ENCODE measurements at places on chromosomes 13 and 19. TPM values are rescaled to one million over a fixed set of nuclear protein-coding genes. Genes with fewer than 3 reads are reported as not detected.

DNA sequence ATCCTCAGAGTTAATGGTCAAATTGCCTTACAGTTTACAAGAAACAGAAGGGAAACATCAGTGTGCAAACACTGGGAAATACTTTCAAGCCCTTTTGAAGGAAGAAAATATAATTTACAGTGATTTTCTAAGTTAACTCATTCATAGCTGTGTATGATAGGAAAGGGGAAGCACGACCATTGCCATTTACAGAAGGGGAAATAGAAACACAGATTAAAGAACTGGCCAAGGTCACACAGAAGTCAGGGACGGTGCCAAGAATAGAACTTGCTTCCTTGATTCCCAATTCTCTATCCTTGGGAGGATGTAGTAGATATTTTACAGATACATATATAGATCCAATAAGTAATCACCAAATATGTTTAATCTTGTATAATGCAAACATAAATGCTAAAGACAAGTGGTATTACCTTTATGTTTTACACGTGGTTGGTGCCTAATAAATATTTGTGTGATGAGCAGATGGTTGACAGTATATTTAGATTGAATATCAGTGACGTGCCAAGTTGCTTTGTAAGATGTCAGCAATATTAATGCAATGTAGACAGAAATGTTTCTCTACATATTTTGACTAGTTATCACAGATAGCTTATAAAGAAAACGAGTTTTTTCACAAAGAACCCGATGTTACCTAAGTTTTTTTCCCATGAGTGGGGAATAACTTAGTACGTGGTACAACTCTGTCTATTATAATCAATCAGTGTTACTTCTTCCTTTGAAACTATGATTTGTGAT is 73.1 kb downstream of the FLT1 start:
- no peak for DNase-seq

DNA sequence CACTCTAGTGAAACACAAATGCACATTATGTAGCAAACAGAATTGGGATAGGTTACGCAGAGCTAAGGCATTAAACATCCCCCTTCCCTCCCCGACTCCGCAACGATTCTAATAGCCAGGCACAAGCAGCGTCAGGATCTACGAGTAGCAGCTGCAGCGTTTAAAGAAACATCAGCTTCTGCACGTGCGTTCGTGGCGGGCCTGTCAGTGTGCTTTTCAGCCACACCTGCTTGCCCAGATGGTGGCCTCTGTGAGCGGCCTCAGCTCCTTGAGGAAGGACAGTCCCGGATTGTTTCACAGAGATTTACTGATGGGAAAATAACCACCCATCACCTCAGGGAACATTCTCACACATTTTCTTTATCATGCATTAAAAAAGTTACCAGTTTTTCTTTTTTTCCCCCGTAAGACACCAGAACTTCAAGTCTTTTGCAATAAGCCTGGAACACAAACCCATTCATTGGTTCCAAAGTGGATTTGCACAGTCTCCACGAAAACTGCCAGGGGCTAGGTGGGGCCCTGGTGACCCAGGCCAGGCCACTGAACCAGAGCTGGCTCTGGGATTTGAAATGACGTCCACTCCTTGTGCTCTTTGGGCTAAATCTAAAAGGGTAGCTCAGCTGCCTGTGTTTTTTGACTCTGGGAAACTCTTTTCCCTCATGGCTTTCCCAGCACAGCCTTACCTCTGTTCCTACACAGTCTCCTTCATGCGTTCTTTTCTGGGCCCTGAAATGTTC is 325.5 kb downstream of the KCNRG start:
- no peak for DNase-seq

- DNase-seq = no peak
Measured at GRCh38 chr19:16034180-16034579, 42.1 kb upstream of the TPM4 start.

FCAR gene
- total RNA-seq = not detected

SLC7A10 gene
- total RNA-seq = not detected

KLK14 gene
- total RNA-seq = not detected

- DNase-seq = peak; percentile 86
Measured at GRCh38 chr13:77860507-77860981, 58.1 kb downstream of the EDNRB start.

GRCh38 chr19:42109896-42110295 is 22.4 kb downstream of the POU2F2 start:
- no peak for DNase-seq

GRCh38 chr13:33245505-33246158 is 39.9 kb downstream of the STARD13 start:
- DNase-seq = no peak

PLPPR3 gene
- total RNA-seq = 0.87 TPM

DNA sequence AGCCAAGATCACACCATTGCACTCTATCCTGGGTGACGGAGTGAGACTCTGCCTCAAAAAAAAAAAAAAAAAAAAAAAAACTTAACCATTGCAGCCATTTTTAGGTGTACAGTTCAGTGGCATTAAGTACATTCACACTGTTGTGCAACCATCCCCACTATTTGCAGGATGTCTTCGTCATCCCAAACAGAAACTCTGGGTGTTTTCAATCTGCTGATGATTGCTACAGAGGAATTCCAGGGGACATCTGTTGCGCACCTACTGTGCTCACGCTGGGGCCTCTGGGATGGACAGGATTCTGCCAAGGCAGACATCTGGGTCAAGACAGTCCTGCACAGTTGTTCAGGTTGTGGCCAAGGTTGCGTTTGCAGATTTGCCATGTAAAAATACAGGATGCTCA is 2.4 kb upstream of the APOC4 start:
- DNase-seq = no peak

DNA sequence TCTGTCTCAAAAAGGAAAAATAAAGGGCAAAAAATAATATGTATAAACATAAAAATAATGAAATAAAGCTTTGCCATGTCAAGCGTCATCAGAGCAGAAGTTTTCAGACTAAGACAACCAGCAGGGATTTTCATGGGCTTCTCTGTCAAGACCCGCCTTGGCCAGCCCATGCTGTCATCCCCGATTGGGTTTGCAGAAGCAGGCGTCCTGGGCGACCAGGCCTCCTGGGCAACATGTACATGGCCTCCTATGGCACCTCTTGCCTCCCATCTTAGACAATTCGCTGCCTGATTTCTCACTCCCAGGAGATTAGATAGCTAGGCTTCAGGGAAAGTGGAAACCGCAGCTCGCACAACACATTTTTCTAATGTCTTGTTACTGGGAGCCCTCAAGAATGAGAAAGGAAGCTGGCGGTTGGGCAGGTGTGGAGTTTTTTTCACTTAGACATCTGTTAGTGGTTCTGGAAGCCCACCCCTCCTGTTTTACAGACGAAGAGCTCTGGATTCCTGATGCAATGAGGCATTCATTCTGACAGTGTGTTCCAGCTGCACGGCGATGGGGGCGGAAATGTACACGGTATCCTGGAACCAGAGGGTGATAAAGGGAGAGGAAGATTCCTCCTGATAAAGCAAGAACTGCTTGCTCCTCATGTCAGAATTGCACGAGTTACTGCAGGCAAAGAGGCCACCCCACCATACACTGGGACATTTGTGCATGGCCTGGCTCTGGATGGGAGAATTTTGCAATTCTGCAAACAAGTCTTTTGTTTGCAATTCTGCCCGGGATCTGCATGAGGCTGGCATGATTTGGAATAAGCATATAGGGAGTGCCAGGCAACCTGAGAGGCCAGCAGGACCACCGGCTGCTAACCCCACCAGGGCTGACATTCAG is 47.4 kb upstream of the KATNAL1 start:
- DNase-seq = no peak

DNA sequence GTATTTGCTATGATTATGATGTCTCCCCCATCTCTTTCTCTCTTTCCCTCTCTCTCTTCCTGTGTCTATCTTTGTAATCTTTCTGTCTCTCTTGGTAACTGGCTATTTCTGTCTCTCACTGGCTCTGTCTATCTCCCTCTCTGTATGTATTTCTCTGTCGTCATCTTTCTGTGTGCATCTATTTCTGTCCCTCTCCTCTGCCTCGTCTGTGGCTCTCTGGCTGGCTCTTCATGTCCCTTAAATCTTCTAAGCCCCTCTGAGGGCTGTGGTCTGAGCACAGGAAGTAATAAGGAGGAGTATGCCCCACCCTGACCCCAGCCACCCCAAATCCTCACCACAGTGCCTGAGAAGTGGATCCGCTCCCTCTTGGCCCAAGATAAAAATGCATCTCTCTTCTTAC is 104.4 kb downstream of the DNAJC15 start:
- no peak for DNase-seq
